ENCODE measurements at places on chromosomes 3 and 15.

GRCh38 chr3:118963711-118964110 is 70.9 kb downstream of the IGSF11 start:
- no peak for DNase-seq

GRCh38 chr3:142086581-142087090 is 62.7 kb downstream of the TFDP2 start:
- no peak for DNase-seq

DNA sequence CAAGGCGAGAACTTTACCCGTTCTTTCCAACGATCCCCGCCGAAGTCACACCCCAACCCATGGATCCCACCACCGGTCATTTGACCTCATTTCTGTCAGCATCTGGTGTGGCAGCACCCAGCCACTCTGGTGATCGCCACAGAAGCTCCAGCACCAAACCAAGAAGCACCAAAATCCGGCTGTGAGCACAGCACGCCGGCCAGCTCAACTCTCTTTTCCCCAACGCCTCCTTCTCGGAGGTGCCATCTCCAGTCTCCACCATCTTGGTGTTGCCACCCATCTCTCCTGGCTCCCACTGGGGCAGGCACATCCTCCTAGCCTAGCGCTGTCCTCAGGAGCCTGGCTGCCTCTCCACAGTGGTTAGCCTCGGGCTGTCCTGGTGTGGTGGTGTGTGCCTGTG is 6.5 kb downstream of the MUC4 start:
- DNase-seq = no peak

DNA sequence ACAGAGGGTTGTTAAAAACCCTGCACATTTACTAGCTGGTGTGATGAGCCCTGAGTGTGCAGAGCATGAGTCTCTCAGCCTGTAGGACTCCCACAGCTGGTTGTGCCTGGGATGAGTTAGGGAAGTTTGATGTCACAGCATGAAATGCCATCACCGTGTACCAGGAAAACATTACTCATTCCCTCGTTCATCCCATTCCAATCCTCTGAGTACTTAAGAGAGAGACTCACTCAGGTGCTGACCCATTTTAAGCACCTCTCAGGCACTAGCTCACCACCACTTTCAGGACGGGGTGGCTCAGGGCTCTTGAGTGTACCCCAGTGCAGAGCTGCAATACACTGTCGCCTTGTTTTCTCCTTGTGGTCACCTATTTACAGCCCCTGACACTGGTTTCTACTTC is 18.7 kb downstream of the MGLL start:
- DNase-seq = no peak

- no peak for DNase-seq
Measured at GRCh38 chr3:190058521-190059241, 62.0 kb downstream of the P3H2 start.

- no peak for DNase-seq
Measured at GRCh38 chr3:139574026-139574947, 34.7 kb upstream of the RBP1 start.

- DNase-seq = no peak
Measured at GRCh38 chr3:146077181-146077580, 83.8 kb downstream of the PLOD2 start.

DNA sequence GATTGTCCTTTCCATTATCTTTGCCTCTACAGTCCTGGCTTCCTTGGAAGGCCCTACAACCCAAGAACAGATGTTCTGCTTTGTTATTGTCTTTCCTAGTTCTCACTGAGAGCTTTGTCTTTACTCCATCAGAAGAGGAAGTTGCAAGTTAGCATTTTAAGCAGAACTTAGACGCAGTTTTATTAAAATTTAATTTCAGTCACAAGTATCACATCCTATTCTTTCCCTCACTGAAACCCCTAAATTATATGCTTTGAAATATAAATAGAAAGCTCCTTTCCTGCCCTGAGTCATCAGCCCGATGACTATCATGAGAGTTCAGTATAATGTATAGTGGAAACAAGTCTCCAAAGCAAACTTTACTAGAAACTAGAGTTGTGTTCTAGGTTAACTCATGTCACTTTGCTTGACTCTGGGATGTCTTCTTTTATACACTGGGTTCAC is 291.2 kb upstream of the RBMS3 start:
- DNase-seq = no peak

DNA sequence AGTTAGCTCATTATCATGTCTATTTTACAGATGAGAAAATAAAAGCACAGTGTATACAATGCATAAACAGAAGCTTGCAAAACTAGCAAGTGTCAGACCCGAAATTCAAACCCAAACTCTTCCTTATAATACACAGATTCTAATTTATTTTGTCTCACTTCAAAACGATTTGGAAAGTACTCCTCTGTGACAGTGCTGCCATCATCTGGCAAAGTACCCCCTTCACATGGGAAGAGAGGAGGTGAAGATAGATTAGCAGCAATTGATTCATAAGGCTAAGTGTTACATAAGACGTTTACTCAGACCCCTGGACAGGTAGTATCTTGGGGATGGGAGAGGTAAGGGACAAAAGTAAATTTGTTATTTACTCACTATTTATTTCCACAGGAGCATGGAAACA is 744.0 kb upstream of the SGO1 start:
- no peak for DNase-seq
